Left kidney (tissue), 8 donors: ENCODE measurements at places on chromosomes 1 and 21. TPM values are rescaled to one million over a fixed set of nuclear protein-coding genes. Genes with fewer than 3 reads are reported as not detected.

The HOOK1 gene
- 83.2 TPM for polyA plus RNA-seq

GRCh38 chr1:15028616-15029015, 124.9 kb upstream of the TMEM51 start:
- DNase-seq = no peak

- no peak for DNase-seq
Measured at GRCh38 chr1:186754542-186755145, 74.1 kb upstream of the PLA2G4A start.

The SFN gene
- 0.55 TPM for polyA plus RNA-seq

DNA sequence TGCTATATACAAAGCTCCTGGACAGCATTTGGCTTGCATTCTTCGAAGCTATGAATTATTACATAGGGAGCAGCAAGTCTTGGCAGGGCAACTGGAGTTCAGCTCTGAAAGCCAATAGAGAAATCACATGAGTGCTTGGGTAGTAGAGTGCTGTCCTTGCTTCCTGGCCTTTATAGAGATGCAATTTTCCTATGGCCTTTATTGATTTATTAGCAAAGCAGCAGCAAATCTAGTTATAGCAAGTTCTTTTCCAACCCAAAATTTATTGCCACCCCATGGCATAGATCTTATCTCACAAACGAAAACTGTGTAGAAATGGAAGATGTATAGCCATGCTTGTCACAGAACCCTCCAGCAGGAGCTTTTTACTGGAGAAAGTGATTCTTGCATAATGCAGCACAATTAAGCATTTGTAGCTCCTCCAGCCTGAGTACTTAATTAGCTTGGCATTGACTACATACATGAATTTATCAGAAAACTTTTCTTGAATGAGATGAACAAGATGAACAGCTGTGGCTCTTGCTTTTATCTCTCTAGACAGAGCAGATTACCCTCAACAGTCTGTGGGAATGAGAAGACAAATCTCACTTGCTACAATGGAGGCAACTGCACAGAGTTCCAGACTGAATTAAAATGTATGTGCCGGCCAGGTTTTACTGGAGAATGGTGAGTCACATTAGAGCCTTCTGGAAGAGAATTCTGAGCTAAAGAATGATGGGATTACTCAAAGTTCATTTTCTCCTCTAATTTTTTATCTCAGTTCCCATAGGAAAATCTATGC, 170.1 kb downstream of the CRB1 start:
- peak; percentile 14 for DNase-seq

- no peak for DNase-seq
Measured at GRCh38 chr1:115536279-115536816, 105.4 kb upstream of the VANGL1 start.

The INKA2 gene
- polyA plus RNA-seq = 2.2 TPM

The TLR5 gene
- 5.9 TPM for polyA plus RNA-seq

DNA sequence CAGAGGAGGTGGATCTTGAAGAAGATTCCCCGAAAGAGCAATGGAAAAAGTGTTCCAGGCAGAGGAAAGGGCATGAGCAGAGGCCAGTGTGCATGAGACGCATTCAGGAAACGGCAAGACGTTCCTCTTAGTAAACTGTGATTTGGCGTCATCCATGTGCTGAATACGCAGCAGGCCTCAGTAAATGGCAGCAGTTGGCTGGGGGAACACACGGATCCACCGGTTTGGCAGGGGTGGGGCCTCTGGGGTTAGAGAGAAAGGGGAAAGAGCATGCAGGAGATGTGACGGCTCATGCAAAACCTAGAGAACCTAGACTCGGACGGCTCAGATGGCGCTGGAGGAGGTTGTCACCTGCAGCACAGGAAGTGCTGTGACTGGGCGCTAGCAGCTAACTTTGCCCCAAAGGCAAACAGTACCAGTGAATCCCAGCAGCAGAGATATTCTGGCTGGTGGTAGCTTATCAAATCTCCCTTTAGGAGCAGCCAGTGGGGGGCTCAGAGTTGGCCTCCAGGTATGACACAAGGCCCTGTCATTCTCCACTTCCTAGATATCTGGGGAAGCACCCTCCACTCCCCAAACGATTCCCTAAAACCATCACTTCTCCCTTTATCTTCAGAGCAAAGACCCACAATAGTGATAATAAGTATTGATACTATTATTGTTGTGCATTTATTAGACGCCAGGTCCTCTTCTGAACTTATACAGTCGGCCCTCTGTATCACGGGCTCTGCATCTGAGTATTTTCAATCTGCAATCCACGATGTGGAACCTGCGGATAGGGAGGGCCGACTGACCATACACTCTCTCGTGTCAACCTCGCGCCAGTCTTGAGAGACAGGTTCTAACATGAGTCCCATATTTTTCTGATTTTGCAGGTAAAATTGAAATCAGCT, 7.6 kb downstream of the LAPTM5 start:
- DNase-seq = no peak

The GADD45A gene
- 113 TPM for polyA plus RNA-seq

DNA sequence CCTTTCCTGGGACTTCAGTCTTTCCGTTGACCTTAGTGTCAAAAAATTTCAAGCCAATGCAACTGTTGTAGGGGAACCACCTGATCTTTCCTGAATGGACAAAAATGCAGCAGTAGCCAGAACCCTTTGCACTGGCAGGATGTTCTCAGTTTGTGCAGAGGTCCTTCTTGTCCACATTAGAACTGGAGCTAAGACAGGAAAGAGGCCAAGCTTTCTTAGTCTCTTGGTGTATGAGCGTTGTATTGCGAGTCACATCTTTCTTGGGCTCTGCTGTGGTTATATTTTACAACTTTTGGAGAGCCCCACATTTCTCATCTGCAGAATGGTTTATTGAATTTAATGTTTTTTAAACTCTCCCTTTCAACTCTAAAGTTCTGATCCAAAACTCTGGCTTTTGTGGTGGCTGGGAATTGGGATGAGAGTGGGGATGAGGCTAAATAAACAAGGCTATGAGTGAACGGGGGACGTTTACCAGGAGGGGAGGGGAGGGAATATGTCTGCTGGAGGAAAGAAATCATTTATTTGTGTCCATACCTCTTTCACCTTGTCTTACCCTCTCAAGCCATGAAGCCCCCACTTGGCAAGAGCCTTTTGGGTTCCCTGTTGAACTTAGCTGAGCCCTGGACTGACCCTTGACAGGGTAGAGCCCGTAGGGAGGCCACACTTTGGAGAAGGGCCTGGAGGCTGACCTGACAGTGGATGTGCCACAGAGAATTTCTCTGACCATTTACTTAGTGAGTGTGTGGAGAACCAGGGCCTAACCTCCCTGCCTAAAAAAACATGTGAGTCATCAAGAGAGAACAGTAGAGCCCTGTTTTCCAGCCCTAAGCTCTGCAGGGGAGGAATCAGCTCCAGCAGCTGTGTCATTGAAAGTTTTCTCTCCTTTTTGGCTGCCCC, 586 bp downstream of the CHI3L2 start:
- no peak for DNase-seq

- DNase-seq = no peak
Measured at GRCh38 chr1:172357753-172358385, 62.6 kb upstream of the C1orf105 start.

- peak; percentile 65 for DNase-seq
Measured at GRCh38 chr1:150009604-150010392, 728 bp downstream of the OTUD7B start.

The TRIM33 gene
- 74.4 TPM for polyA plus RNA-seq

DNA sequence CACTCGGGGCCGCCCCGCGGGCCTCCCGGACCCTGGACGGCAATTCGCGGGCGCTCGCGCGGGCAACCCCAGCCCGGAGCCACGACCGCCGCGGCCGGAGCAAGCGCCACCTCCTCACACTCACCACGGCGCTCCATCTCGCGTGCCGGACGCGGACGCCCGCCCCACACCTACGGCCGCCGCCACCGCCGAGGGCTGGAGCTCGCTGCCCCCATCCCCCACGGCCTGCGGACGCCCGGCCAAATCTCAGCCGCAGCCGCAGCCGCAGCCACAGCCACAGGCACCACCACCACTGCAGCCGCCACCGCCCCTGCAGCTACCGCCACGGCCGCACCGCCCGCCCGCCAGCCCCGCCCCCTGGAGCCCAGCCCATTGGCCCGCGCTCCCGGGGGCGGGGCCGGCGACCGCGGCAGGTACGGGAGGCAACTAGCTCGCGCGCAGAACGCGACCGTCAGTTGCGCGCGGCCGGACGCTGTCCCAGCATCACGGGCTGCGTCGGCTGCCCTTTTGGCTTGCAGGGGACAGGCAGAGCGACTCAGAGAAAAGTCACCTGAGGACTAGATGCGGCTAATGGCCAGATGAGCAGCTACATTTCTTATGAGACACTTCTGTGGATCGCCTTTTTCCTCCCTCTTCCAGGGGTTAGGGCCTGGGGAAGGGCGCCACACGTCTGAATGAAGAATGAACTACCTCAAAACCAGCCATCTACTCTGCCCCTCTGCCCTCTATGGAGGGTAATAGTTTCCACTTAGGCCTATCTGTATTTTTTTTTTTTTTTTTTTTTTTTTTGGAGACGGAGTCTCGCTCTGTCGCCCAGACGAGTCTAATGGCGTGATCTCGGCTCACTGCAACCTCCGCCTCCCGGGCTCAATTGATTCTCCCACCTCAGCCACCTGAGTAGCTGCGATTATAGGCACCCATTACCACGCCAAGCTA, at the start of gene ARHGAP29:
TSS of gene ARHGAP29 (minus strand) at position 294 of the 936 bp plus-strand sequence. CDS start 5,973 bp downstream, outside the sequence.
- peak; percentile 85 for DNase-seq
